ENCODE measurements at places on chromosomes 1 and 21. TPM values are rescaled to one million over a fixed set of nuclear protein-coding genes. Genes with fewer than 3 reads are reported as not detected.

FMN2 gene
- total RNA-seq, result not detected

RGS8 gene
- total RNA-seq, result 1.6 TPM

DNA sequence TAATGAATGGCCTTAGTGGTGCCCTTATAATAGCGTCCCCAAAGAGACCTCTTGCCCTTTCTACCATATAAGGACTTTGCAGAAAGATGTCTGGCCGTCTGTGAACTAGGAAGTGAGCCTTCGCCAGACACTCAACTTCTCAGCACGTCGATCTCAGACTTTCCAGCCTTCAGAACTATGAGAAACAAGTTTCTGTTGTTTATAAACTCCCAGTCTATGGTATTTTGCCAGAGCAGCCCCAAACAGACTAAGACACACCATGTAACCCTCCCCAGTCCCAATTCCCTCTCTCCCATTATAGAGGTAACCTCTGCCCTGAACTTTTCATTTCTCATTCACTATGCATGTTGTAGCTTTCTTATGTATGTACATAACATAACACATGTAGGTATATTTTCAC, 55.7 kb downstream of the NID1 start:
- no peak for DNase-seq

DNA sequence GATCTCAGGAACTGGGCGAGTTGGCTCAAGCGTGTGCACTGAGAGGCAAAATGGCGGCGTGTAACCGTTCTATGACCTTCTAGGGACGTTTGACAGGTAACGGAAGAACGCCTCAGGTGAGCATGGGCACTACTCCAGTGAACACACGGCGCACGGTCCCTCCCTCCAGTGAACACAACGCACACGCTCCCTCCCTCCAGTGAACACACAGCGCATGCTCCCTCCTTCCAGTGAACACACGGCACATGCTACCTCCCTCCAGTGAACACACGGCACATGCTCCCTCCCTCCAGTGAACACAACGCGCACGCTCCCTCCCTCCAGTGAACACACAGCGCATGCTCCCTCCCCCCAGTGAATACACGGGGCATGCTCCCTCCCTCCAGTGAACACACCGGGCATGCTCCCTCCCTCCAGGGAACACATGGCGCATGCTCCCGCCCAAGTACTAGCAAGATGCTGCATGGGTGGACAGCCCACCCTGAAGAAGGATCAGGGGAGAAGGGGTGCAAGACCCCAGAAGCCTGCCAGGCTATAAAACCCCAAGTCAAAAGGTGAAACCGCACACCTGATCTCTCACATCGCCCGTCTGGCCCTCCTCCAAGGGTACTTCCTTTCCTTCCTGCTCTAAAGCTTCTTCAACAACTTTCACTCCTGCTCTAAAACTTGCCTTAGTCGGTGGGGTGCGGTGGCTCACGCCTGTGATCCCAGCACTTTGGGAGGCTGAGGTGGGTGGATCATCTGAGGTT, 3.5 kb downstream of the C1orf159 start:
- no peak for DNase-seq

GRCh38 chr1:176773038-176773437, 310.1 kb downstream of the PAPPA2 start:
- DNase-seq, result no peak

Data from SJCRH30 (cell line).